ENCODE measurements at places on chromosomes 1 and 21. TPM values are rescaled to one million over a fixed set of nuclear protein-coding genes. Genes with fewer than 3 reads are reported as not detected.

The DLGAP3 gene
- total RNA-seq, result 0.77 TPM

DNA sequence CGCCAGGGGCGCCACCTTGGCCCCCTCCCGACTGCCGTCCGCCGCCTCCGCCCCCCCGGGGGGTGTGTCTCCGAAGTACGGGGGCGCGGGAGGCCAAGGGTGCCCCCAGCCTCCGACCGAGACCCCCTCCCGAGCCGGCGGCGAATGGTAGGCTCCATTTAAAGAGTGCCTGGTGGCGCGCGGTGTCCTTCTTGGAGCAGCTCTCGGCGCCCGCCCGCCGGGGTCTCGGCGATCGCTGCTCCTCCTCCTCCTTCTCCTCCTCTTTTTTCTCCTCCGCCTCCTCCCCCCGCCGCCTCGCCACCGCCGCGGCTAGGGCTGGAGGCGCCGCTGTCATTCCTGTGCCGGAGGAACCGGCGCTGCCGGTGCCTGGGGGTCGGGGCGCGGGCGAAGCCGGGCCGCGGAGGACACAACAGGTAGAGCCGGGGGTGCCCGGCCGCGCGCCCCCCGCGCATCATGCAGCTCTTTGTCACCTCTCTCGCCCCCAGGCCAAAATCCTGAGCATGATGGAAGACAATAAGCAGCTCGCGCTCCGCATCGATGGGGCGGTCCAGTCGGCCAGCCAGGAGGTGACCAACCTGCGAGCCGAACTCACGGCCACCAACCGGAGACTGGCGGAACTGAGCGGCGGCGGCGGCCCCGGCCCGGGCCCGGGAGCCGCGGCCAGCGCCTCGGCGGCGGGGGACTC lies at the start of gene KAZN:
TSS of gene KAZN (plus strand) at position 188 of the 685 bp plus-strand sequence.
- peaks cover 37% of the 10 kb centered on the region for H3K27me3 ChIP-seq
- H3K27ac ChIP-seq, result no peak within 1 kb of the TSS
- no peaks in the 10 kb centered on the region for H3K4me1 ChIP-seq
- no peak for DNase-seq

The NPL gene
- total RNA-seq, result 7.7 TPM

The GJA8 gene
- total RNA-seq, result not detected

The FNDC5 gene
- total RNA-seq, result not detected

DNA sequence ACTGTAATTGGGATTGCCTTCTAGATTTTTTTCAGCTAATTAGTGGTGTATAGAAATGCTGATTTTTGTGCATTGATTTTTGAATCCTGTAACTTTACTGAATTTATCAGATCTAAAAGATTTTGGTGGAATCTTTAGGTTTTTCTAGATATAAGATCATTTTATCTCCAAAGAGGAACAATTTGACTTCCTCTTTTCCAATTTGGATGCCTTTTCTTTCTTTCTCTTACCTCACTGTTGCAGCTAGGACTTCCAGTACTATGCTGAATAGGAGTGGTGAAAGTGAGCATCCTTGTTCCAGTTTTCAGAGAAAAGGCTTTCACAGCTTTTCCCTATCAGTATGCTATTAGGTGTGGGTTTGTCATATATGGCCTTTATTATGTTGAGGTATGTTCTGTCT lies 53.6 kb downstream of the TESK2 start:
- H3K4me3 ChIP-seq, result no peak overlapping the region
- no peaks in the 10 kb centered on the region for H3K4me1 ChIP-seq
- no peaks in the 10 kb centered on the region for H3K27me3 ChIP-seq
- H3K36me3 ChIP-seq, result no peaks in the 10 kb centered on the region
- no peak overlapping the region for H3K27ac ChIP-seq
- no peak for DNase-seq

The LIN28A gene
- total RNA-seq, result not detected

DNA sequence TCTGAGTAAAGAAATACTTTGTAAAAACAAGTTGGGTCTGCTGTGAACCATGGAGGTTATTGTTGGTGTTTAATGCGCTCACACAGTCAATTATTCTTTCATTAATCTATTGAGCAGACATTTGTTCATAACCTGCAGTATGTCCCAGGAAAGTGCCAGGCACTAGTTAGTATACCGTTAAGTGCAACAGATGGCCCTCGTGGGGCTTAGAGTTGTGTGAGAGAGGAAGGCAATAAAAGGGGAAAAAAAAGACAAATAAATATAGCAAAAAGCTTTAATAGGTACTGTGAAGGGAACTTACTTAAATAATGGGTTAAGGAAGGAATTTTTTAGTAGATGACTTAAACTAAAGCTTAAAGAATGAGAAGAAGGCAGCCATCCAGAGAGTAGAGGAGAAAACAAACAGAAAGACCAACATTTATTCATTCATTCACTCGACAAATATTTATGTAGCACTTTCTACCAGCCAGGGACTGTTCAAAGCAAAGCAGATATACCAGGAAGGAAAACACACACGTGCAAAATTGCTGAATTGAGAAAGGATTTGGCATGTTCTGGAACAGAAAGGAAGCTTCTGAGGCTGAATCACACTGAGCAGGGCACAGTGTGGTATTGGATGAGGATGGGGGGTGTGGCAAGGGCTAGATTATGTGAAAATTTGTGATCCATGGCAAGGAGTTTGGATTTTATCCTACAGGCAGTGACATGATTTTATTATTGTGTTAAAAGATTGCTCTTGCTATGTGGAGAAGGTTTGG lies 296.1 kb upstream of the SGIP1 start:
- DNase-seq, result no peak
- peaks cover 4% of the 10 kb centered on the region for H3K36me3 ChIP-seq
- H3K27ac ChIP-seq, result no peak overlapping the region
- no peak overlapping the region for H3K4me3 ChIP-seq
- H3K27me3 ChIP-seq, result peaks cover 13% of the 10 kb centered on the region

The AGT gene
- total RNA-seq, result not detected

DNA sequence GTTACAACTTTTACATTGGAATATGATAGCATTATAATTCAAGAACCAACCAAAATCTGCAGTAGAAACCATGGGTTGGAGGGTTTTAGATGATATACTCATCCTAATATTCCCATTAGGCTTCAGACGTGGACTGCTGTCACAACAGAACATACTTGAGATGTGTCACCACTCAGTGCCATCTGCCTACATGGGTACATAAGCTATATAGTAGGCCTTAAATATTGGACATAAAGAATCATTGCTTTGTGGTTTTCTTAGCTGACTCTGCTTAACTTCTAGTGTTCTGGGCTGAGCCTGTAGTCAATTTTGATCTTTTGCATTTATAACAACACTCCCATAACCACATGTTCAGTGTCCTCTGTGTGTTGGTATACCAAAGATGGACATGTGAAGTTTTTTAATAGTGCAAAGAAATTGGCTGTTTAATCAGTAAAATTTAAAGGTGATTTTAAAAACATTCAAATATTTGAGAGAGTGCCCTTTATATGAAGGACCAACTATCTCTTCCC lies 14.2 kb downstream of the RAP1A start:
- no peaks in the 10 kb centered on the region for H3K36me3 ChIP-seq
- no peak for DNase-seq
- H3K27ac ChIP-seq, result peak overlapping the region; percentile 24
- no peak overlapping the region for H3K4me3 ChIP-seq

GRCh38 chr1:4021136-4021973 lies 121.3 kb upstream of the C1orf174 start:
- no peak for DNase-seq
- H3K27me3 ChIP-seq, result peaks cover 2% of the 10 kb centered on the region
- H3K27ac ChIP-seq, result no peak overlapping the region
- H3K4me3 ChIP-seq, result no peak overlapping the region
- H3K36me3 ChIP-seq, result no peaks in the 10 kb centered on the region
- H3K4me1 ChIP-seq, result peaks cover 5% of the 10 kb centered on the region

GRCh38 chr1:221066351-221067001 lies 187.2 kb downstream of the HLX start:
- peaks cover 2% of the 10 kb centered on the region for H3K27me3 ChIP-seq
- DNase-seq, result no peak
- H3K27ac ChIP-seq, result no peak overlapping the region
- H3K4me3 ChIP-seq, result no peak overlapping the region
- no peaks in the 10 kb centered on the region for H3K4me1 ChIP-seq
- no peaks in the 10 kb centered on the region for H3K36me3 ChIP-seq

DNA sequence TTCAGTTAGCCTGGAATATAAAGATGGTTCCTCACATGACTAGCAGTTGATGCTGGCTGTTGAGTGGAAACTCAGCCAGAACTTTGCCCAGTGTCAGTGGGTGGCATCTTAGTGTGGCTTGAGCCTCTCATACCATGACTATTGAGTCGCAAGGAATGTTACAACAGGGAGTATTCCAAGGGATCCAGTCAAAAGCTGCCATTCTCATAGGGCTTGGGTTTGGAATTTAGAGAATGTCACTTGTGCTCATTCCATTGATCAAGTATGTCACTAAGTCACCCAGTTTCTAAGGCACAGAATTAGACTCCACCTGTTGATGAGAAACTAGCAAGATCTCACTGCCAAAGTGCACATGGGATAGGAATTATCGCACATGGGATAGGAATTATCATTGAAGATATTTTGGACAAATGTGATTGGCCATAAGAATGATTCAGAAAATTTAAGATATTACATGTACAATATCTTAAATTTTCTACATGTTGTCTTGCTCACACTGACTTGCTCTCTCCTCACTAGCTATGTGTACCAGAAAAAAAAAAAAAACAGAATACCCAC lies 1290.7 kb upstream of the ADGRL2 start:
- no peak for DNase-seq
- no peaks in the 10 kb centered on the region for H3K4me1 ChIP-seq
- H3K36me3 ChIP-seq, result no peaks in the 10 kb centered on the region
- H3K27me3 ChIP-seq, result no peaks in the 10 kb centered on the region
- H3K4me3 ChIP-seq, result no peak overlapping the region

DNA sequence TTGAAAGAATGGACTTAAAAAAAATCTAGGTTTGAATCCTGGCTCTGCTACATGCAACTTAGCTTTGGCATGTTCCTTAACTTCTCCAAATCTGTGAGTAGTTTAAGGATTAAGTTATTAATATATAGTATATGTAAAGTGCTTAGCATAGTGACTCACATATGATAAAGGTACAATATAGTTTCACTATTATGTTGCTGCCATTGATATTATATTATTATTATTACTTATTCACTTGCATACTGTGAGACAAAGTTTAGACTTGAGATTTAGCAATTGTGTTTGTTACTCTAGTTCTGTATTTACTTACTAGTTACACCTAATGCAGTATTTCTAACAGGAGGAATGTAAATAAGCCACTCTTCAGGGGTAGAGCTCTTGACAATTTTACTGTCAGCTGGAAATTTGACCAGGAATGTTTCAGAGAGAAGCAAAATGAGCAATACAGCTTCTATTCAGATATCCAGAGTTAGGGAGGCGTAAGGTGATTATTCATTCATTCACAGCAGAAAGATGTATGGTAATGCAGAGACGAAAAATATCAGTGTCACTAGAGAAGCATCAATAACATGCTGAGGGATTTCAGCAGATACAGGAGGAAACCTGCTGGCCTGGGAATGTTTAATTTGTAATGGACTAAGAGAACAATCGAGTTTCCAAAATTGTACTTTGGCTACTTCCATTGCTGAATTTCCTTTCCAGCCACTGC lies 25.5 kb downstream of the RGS7 start:
- no peak overlapping the region for H3K4me3 ChIP-seq
- H3K27me3 ChIP-seq, result peaks cover 17% of the 10 kb centered on the region
- no peaks in the 10 kb centered on the region for H3K4me1 ChIP-seq
- no peak overlapping the region for H3K27ac ChIP-seq
- H3K36me3 ChIP-seq, result no peaks in the 10 kb centered on the region
- no peak for DNase-seq

GRCh38 chr21:35521293-35521692 lies 472.2 kb upstream of the RUNX1 start:
- no peak for DNase-seq
- H3K4me3 ChIP-seq, result no peak overlapping the region
- H3K36me3 ChIP-seq, result no peaks in the 10 kb centered on the region
- no peaks in the 10 kb centered on the region for H3K27me3 ChIP-seq
- H3K4me1 ChIP-seq, result peaks cover 19% of the 10 kb centered on the region
- no peak overlapping the region for H3K27ac ChIP-seq

DNA sequence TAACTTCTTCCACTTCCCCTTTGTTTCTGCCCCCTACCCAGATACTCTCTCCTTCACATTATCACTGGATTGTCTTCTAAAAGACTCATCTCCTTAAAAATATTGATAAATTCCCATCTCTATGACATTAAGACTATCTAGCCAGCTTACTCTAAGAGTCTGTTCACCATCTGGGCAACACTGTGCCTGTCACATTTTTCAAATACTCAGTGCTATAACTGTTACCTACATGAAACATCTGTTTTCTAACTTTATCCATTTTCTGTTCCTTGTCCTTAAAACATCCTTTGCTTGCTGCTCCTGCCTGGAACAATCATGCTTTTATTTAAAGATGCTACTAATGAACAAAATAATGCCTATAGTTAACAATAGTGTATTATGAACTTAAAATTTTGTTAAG lies 81.4 kb downstream of the NCAM2 start:
- H3K4me3 ChIP-seq, result no peak overlapping the region
- H3K4me1 ChIP-seq, result no peaks in the 10 kb centered on the region
- peaks cover 4% of the 10 kb centered on the region for H3K27me3 ChIP-seq
- no peak for DNase-seq
- H3K27ac ChIP-seq, result no peak overlapping the region
- H3K36me3 ChIP-seq, result no peaks in the 10 kb centered on the region
